ENCODE measurements at places on chromosomes 3 and 15.

- DNase-seq: no peak
Measured at GRCh38 chr3:187852842-187853730, 107.8 kb upstream of the BCL6 start.

- DNase-seq: no peak
Measured at GRCh38 chr3:79672731-79673130, 95.1 kb downstream of the ROBO1 start.

DNA sequence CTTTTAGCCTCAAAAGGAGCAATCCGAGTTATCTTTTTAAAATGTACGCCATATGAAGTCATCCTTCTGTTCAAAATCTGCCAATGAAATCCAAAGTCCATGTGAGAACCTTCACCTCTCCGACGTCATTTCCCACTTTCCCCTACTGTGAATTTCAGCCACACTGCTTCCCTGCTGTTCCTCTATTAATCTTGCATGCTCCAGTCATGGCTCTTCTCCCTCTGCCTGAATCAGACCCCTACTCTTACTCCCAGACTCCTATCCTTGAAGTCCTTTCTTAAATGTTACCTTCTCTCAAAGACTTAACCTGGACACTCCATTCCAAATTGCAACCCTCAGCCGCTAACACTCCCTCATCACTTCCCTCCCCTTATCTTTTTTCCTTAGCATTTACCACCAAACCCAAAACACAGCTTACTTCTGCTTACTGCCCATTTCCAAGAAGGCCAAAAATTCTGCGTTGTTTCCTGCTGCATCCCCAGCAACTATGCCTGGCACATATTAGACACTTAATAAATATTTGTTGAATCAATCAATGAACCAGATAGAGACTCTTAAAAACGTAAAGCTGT, 1.2 kb downstream of the NKIRAS1 start:
- DNase-seq: no peak

- DNase-seq: no peak
Measured at GRCh38 chr3:179288845-179289244, 34.0 kb upstream of the ZNF639 start.

Measured in effector CD8-positive, alpha-beta T cell (primary cell).